ENCODE measurements at places on chromosomes 5 and 9. TPM values are rescaled to one million over a fixed set of nuclear protein-coding genes. Genes with fewer than 3 reads are reported as not detected.

The PTGS1 gene
- 2.1 TPM for total RNA-seq

The ZDHHC11B gene
- 2.4 TPM for total RNA-seq

The GHR gene
- total RNA-seq, result 19.7 TPM

The SHOC1 gene
- 0.28 TPM for total RNA-seq

The COL5A1 gene
- 90.4 TPM for total RNA-seq

The AFAP1L1 gene
- 5.3 TPM for total RNA-seq

The ROPN1L gene
- not detected for total RNA-seq

The RHOBTB3 gene
- 126 TPM for total RNA-seq

Measured in uterus (tissue), 4 donors.